ENCODE measurements at places on chromosomes 6 and 20.

GRCh38 chr20:51938559-51939258 is 136.4 kb upstream of the SALL4 start:
- DNase-seq: no peak

DNA sequence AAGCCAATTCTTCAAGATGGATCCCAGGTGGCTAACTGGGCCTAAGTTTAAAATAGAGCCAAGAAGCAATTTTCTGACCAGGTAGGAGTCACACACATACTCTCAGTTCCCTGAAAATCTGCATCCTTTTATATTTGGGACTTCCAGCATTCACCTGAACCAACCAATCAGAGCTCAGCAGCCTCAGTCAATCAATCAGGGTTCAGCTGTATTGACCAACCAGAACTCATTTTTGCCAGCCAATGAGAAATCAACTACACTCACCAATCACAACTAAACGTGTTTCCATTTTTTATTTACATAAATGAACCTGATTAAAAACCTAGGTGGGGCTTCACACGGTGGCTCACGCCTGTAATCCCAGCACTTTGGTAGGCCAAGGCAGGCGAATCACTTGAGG is 37.5 kb downstream of the SLC17A4 start:
- no peak for DNase-seq

- DNase-seq: no peak
Measured at GRCh38 chr20:46215913-46216707, 92.2 kb downstream of the CDH22 start.

GRCh38 chr20:9099372-9099771 is 30.5 kb downstream of the PLCB4 start:
- no peak for DNase-seq

DNA sequence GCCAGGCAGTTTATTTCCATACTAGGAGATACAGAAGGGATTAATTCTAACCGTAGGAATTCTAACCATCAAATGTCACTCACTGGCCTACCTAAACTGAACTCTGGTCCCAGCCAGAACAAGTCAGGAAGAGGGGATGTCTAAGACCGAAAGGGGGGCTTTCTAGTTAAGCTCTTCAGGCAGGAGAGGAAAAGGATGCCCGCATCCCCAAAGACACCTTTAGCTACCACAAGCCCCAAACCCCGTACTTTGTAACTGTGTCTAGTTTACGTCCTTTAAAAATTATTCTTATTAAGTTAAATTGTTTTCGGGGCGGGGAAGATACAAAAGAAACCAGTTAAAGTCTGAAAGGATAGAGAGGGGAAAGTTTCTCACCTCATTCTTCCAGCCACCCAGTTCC is 1.2 kb upstream of the ZNF76 start:
- no peak for DNase-seq

GRCh38 chr6:150590446-150590845 is 9.2 kb upstream of the PLEKHG1 start:
- DNase-seq: no peak

DNA sequence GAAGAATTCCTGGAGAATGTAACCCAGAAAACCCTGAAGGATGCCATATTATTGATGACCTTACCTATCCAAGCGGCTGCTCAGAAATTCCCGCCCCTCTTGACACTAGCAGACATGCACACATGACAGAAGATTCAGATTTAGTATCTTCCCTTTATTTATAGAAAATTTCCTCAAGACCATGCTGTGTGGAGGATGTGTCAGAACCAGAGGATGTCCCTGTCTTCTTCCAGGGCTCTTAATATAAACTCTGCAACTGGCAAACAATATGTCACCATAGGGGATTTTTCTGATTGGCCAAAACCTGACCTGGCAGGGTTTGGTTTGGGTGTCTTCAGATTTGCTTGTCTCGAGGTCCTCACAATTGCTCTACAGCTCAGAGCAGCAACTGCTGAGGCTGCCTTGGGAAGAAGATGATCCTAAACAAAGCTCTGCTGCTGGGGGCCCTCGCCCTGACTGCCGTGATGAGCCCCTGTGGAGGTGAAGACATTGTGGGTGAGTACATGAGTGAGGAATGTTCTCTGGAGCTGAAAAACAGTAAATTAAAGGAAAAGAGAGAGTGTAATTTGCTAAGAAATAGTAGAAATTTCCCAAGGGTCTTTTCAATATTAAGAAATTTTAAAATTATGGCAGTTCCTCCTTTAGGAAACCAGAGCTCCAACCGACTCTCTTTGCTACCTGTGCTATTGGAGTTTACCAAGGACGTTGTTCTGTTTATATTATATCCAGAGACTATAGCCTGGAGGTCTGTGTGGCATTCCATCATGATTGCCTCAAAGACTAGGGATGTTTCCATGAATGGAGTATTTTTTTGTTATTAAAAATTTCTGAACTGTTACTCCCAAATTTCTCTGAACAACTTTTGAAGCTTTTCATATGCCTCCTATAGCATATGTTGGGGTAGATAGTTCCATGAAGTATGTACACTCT is at the start of gene HLA-DQA2:
Gene HLA-DQA2, plus strand, starts transcription at position 361 of the 930 bp plus-strand sequence. Its CDS starts 53 bp downstream, at position 414.
- no peak for DNase-seq

DNA sequence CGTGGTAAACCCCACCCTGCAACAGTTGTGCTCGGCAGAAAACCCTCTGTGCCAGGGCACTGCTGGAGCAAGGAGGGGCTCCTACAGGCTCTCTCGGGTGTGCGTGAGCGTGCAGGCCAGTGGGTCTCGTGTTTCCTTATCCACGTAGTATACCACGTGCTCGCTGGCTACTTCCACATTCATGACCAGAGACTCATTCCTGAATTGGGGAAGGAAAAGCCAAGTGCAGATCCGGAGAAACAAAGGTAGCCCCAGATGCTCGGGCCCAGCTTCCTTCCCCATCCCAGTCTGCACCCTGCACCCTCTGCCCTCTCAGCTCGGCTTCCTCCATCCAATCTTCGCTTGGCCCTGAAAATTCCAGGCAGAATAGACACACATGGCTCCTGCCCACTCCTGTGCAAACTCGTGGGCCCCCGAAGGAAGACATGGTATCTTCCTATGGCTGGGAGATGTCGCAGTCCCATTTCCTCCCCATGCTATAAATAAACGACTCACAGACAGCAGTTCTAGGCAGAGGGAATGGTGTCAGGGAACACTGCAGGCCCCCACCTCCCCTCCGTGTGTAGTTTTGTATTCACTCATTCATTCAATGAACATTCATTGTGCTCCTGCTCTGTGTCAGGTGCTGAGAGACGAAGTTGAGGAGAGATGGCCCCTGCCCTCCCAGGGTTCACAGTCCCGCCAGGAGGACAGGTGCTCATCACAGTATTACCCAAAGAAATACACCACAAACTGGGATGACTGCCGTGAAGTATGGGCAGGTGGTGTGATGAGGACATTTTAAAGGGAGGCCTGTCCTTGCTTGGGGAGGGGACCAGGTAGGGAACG is 29.6 kb downstream of the NPEPL1 start:
- no peak for DNase-seq
